ENCODE measurements at places on chromosomes 6 and 20.

- no peak for DNase-seq
Observed at GRCh38 chr20:38473367-38473795, 738 bp downstream of the RALGAPB start.

DNA sequence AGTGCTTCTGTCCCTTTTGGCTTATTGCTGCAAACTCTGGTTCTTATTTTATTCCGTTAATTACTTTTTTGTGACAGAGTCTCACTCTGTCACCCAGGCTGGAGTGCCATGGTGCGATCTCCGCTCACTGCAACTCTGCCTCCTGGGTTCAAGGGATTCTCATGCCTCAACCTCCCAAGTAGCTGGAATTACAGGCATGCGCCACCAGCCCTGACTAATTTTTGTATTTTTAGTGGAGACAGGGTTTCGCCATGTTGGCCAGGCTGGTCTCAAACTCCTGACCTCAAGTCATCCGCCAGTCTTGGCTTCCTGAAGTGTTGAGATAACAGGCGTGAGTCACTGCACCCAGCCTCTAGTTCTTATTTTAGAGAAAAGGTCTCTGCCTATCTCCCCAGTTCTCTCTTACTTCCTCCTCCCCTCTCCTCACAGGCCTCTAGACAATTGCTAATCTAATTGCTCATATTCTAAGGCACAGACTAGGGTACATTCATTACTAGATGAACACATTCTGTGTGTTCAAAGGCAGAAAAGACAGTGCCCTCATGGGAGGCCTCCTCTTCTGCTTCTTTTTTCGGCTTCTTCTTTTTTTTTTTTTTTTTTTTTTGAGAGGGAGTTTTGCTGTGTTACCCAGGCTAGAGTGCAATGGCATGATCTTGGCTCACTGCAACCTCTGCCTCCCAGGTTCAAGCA lies 27.0 kb downstream of the EDEM2 start:
- no peak for DNase-seq

DNA sequence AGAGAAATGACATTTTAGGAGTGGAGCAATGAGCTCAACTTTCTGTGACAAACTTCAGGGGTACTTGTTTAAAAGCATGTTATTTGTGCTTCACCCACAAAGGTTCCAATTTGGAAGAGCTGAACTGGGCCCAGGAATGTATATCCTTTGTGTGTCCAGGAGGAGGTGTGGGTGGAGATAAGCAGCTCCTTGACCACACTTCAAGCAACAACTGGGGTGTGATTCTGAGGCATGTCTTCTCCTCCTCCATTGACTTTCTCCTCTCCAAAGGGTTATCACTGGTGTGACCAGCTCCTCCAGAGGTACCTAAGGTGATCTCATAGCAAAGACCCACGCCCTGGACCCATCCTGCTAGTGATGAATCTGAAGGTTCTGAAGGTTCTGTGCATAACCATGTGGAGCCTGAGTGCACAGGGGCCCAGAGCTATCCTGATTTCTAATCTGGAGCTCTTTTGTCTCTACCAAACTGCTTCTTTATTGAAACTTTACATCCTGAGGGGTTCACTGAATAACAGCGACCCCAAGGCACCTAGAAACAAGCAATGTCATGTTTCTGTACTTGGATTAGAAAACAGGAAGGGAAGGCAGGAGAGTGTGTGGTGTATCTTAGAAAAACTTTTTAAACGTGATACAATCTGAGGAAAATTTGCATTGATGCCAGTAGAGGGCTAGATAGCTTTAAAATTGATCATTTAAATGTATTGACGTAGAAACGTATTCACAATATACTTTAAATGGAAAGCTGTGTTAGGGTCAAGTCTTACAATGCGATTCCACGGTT lies 60.9 kb upstream of the CD93 start:
- no peak for DNase-seq

DNA sequence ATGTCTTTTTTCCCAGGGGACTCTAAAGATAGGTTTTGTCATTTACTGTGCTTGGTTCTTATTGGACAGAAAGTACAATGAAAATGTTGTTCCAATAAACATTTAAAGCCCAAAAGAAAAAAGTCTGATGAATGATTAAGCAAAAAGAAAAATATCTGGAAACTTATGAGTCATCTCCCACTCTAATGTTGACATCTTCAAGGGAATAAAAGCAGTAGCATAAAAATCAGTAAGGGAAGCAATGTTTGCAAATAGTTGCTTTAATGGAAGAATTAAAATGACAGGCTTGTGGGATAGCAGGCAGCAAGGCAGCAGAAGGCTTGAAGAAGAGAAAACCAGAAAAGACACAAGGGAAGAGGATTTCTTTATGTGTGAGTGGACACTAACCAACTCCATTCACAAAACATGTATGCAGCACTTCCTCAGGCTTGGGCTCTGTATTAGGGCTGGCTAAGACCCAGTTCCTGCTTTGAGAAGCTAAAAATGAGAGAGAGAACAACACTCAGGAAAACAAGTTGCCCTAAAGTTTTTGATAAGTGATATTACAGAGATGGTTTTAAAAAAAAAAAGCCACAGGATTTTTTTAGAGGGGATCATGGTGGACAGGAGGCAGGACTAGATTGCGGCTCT lies 263.2 kb upstream of the NT5E start:
- no peak for DNase-seq

DNA sequence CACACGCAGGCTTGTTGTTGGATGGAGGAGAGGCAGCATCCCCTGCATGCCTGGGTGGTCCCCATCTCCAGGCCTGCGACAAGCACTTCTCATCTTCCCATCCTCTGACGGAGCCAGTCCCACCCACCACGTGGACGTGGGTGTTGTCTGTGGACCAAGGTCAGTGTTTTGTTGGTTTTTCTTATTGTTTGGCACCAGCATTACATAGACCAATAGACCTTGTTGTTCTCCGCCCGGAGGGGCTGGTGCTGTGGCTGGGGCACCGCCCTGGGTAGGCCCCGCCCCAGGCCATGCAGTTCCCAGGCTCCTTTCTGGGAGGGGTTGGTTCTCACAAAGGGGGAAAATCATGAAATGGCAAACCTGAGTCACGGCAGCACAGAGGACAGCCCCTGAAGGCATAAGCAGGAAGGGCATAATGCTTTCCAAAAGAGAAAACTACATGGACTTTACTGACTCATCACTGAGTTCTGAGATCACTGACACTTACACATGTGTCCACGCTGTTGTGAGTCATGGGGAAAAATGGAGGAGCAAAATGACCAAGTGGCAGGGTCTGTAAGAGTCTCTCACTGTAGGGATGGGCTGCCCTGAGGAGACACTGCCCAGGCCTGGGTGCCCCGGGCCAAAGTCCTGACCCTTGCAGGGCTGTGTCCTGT lies 90.8 kb downstream of the THBS2 start:
- DNase-seq, result no peak
